MCF 10A (cell line): ENCODE measurements at places on chromosomes 4 and X. TPM values are rescaled to one million over a fixed set of nuclear protein-coding genes. Genes with fewer than 3 reads are reported as not detected.

EGF gene
- 0.12 TPM in 1 of 2 replicates, not detected in the other for total RNA-seq

CAPN6 gene
- total RNA-seq: 0.37 TPM in 1 of 2 replicates, not detected in the other

ACOT9 gene
- total RNA-seq: 71.9 and 83.9 TPM in 2 replicates

GRCh38 chr4:121462660-121463261, 81.9 kb upstream of the QRFPR start:
- no peaks in the 10 kb centered on the region for H3K27me3 ChIP-seq
- DNase-seq: peak; percentile 85
- H3K4me1 ChIP-seq: no peaks in the 10 kb centered on the region
- H3K36me3 ChIP-seq: no peaks in the 10 kb centered on the region
- H3K4me3 ChIP-seq: no peak overlapping the region
- H3K27ac ChIP-seq: no peak overlapping the region

GRCh38 chr4:94523617-94524016, 71.9 kb downstream of the PDLIM5 start:
- no peaks in the 10 kb centered on the region for H3K27me3 ChIP-seq
- peak; percentile 72 for DNase-seq
- no peak overlapping the region for H3K27ac ChIP-seq
- H3K36me3 ChIP-seq: peaks cover 35% of the 10 kb centered on the region
- H3K4me1 ChIP-seq: peaks cover 29% of the 10 kb centered on the region
- H3K4me3 ChIP-seq: no peak overlapping the region

DNA sequence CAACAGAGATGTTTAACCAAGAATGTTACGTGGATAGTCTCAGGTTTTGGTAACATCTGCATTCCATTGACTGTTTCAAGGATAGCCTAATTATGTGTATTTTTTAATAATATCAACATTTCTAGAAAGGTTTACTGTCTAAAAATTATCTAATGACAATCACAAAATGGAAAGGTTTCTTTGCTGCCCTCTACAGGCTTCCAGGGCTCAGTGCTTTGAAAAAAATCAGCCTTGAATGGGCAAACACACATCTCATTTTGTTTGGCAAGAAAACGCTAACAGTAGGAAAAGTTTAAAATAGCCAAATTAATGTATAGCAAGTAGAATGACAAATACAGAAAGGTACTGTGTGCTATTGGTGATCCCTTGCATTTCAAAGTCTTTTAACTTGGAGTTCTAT, 223.4 kb upstream of the PRPS2 start:
- H3K27me3 ChIP-seq: no peaks in the 10 kb centered on the region
- DNase-seq: peak; percentile 39
- no peaks in the 10 kb centered on the region for H3K4me1 ChIP-seq
- no peak overlapping the region for H3K4me3 ChIP-seq

DNA sequence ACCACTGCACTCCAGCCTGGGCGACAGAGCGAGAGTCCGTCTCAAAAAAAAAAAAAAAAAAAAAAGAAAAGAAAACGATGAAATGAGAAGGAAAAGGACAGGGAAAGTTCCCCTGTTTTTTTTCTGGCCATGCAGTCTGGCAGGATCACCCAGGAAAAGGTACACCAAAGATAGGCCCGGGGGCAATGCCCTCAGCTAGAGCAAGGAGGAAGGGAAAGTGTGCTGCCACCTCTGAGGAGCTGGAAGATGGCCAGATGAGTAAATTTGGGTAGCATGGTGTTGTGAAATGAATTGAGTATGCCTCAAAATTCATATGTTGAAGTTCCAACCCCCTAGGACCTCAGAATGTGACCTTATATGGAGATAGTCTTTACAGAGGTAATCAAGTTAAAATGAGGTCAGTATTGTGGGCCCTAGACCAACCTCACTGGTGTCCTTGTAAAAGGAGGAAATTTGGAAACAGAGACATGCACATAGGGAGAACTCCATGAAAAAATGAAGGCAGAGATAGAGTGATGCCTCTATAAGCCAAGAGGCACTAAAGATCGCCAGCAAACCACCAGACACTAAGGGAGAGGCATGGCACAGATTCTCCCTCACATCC, 28.9 kb downstream of the MAOB start:
- H3K27me3 ChIP-seq: peaks cover 60% of the 10 kb centered on the region
- H3K36me3 ChIP-seq: no peaks in the 10 kb centered on the region
- DNase-seq: peak; percentile 30
- no peaks in the 10 kb centered on the region for H3K4me1 ChIP-seq
- H3K4me3 ChIP-seq: no peak overlapping the region

DNA sequence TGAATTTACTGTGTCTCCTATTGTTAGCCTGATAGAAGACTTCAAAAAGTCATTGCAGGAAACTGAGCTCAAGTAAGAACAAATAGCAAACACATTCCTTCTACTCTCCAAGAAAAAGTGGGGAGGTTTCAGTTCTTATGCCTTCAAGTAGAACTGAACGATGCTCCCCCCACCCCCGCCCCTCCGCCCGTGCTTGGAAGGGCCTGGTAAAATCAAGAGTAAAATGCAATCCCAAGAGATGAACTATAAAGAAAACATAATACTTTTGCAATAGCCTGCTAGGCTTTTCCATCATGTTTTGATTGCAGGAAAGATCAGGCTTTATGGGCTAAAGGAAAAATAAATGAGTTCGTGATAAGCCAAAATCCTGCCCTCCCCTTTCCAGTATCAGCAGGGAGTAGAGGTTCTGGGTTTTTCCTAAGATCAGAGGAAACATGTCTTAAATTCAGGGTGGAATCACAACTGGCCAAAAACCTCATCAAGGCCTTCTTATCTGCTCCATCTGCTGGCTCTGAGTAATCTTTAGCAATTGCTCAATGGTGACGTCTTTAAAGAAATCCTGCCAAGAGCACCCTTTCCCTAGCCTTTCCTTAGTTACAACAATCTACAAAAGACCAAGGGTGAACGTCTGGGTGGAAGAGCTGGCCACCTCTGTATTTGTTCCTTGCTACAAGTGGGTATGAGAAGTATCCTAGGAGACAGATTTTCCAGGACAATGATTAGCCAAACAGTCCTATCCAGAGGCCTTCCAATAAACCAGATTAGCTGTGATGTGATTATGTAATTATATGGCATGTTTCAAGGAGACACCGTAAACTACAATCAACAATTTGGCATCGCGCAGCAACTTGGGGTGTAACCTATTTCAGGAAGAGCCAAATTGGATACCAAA, 66.3 kb upstream of the FAM9C start:
- no peak overlapping the region for H3K4me3 ChIP-seq
- peak overlapping the region; percentile 76 for H3K27ac ChIP-seq
- DNase-seq: peak; percentile 92
- no peaks in the 10 kb centered on the region for H3K27me3 ChIP-seq
- peaks cover 10% of the 10 kb centered on the region for H3K4me1 ChIP-seq
